HTR-8/SVneo (cell line): ENCODE measurements at places on chromosomes 7 and 10.

- peak; percentile 90 for DNase-seq
These were observed 14.4 kb downstream of the DENND2A start for GRCh38 chr7:140625908-140626868.

- DNase-seq, result no peak
These were observed 30.2 kb upstream of the AQP1 start for GRCh38 chr7:30881448-30881847.

GRCh38 chr10:3805201-3805790 lies 20.3 kb upstream of the KLF6 start:
- no peak for DNase-seq

DNA sequence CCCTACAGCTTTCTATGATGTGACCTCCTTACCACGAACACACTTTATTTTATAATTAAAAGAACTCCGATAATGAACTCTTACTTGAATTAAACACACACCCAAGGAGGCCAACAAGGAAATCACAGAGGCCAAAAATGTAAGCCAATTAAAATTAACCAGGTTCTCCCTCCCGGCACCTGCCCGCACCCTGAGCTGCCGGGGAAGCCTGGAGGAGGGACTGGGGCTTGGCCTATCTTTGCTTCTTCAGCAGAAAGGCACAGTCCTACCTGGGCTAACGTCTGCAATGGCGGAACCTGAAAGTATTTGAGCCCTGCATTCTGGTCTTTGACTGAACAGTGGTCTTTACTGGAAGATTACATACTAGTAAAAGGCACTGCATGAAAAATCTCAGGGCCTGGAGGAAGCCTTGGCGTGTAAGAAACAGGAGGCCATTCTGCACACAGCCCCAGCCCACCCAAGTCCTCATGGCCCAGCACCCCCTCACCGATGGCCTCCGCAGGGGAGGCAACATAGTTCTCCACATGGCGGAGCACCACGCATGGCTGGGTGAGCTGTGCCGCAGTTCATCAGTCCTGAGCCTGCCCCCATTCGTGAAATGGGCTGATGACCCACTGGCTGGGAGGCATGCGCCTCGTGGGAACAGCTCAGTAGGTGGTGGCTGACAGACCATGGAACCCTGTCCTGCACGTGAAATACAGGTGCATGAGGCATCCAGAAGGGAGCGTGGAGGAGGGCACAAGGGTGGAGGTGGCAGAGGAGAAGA lies 173.8 kb downstream of the PARD3 start:
- DNase-seq, result no peak

DNA sequence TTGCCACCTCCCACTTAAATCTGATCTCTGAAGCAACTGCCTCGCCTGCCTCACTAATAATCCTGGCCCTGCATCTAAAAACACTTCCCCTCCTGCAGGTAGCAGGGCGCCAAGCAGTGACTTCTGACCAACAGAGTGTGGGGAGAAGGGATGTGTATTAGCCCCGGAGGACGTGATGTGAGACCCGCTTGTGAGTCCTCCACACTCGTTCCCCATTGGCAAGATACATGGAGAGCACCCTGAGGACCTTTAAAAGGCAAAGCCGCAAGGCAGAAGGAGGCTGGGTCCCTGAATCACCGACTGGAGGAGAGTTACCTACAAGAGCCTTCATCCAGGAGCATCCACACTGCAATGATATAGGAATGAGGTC lies 6.1 kb upstream of the PILRA start:
- no peak for DNase-seq

DNA sequence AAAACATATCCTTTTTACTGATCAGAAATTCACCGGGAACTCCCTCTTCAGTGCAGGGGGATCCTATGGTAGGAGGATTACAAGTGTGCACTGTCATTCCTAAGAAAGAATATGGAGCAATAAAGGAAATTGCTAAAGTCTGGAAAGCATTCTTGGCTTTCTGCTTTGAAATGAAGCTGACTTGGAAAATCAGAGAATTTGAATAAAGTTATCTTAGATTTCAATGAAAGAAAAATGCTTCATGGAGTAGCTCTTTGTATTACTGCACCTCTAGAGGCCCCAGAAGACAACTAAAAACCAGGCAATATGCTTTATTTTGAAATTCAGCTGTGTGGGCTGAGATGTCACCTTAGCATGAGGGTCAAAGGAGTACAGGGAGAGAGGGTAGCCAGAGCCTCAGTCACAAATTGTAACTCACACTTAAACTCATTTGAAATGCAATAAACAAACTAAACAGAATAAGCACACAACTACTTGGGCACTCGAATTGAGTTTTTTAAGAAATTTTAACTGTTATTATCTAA lies 102.5 kb downstream of the IMMP2L start:
- no peak for DNase-seq

- DNase-seq, result no peak
These were observed 16.4 kb downstream of the PDAP1 start for GRCh38 chr7:99392046-99392445.

DNA sequence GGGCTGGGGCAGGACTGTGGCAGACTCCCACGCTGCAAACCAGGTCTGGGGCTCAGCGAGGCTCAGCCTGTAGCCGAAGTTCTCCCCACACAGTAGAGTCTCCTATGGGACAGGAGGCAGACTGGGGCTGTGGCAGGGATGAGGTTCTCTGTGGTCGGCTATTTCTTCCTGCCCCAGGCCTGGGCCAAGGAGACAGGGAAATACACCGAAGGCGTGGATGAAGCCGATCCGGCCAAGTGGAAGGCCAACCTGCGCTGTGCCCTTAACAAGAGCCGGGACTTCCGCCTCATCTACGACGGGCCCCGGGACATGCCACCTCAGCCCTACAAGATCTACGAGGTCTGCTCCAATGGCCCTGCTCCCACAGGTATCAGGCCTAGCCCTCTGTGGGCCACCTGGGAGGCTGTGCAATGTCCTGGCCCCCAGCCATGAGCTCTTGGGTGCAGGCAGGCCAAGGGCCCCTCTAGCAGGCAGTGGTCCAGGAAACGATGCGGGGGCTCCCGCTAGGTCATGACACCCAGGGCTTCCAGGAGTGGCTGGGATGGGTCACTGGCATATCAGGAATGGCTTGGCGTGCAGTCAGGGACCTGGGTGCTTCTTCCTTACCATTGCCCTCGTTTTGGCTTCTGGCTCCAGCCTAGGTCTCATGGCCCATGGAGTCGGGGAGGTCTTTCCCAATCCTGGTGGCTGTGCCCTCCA lies 8.1 kb downstream of the IRF5 start:
- no peak for DNase-seq

DNA sequence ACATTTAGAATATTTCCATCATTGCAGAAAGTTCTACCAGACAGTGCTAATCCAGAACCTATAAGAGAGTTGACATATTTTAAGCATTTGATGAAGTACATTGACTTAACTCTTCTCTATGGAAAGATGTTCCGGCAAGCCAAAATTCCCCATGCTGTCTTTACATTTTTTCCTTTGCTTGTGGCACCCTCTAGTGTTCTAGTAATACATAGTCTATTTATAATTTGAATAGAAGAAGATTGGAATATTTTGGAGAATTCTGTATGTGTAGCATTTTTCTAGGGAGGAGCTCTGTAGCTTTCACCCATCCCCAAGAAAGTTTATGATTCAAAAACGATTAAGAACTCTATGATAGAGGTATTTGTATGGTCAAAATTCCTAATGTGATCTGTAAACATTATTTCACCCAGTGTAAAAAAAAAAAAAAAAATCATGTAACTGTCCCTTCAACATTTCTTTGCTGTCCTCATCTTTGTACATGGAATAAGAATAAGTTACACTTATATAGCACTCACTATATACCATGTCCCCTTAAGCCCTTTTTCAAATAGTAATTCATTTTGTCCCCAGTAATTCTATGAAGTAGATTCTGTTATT lies 33.2 kb downstream of the NRF1 start:
- DNase-seq, result peak; percentile 11

DNA sequence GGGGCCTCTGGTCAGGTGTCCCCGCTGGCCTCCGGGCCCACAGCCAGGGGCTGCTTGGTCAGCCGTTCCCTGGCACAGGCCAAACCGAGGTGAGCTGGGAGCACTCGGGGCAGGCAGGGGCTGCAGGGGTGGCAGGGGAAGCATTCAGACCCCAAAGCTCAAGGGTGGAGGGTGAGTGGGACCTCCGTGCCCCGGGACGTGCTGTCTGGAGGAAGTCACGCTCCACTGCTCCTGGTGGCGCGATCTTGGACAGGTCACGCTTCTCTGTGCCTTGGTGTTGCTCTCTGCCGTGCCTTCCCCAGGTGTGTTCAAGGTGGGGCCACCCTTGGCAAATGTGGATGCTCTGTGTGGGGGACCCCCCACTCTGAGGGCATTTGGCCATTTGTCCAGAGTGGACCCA lies 24.6 kb upstream of the ELFN1 start:
- DNase-seq, result no peak

DNA sequence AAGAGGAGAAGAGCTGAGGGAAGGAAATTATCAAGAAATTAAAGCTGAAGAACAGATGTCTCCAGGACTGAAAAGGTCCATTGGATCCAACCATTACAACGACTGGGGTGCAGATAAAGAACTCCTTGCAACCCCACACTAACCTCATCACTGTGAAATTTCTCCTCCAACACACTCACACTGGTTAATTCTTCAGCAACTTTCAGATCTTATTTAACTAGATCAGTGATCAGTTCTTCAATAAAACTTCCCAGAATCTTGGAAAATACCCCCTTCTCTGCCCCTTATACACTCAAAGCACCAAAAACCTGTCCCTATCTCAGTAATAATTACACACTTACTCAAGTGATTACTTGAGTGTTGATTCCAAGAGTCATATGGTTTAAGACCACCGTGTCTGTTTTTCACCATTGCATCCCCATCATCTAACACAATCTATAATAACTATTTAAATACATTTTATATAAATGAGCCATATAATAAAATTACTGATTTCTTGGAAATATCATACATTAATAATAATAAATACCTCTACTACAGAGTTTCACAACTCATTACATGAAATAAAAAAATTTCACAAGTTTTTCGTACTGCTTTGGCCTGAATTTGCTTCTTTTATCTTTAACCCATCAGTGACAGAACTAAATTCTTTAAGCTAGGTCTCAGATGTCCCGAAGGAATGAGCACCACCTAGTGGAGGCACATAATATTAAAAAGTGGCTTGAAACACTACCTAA lies 123.7 kb downstream of the MPP7 start:
- peak; percentile 48 for DNase-seq

- DNase-seq, result no peak
These were observed 148.8 kb downstream of the SNX10 start for GRCh38 chr7:26440233-26441001.

DNA sequence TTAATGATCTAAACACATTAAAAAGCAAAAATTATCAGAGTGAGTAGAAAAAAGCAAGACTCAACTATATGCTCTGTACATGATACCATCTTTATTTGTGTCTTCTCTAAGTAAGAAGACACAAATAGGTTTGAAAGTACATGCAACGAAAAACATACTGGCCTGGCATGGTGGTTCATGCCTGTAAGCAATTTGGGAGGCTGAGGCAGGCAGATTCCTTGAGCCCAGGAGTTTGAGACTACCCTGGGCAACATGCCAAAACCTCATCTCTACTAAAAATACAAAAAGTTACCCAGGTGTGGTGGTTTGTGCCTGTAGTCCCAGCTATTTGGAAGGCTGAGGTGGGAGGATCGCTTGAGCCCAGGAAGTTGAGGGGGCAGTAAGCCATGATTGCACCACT lies 78.1 kb upstream of the TOMM7 start:
- DNase-seq, result no peak

GRCh38 chr7:151249034-151249731 lies 689 bp upstream of the SMARCD3 start:
- DNase-seq, result no peak

- DNase-seq, result no peak
These were observed 1.4 kb upstream of the HOXA6 start for GRCh38 chr7:27148756-27149641.

- no peak for DNase-seq
These were observed 55.3 kb upstream of the INPP5A start for GRCh38 chr10:132482090-132482800.

- no peak for DNase-seq
These were observed 46.3 kb downstream of the MYOF start for GRCh38 chr10:93435621-93436397.

- DNase-seq, result peak; percentile 19
These were observed 71.5 kb upstream of the ADO start for GRCh38 chr10:62732841-62733653.

- no peak for DNase-seq
These were observed 34.4 kb upstream of the ECHDC3 start for GRCh38 chr10:11707624-11708350.

DNA sequence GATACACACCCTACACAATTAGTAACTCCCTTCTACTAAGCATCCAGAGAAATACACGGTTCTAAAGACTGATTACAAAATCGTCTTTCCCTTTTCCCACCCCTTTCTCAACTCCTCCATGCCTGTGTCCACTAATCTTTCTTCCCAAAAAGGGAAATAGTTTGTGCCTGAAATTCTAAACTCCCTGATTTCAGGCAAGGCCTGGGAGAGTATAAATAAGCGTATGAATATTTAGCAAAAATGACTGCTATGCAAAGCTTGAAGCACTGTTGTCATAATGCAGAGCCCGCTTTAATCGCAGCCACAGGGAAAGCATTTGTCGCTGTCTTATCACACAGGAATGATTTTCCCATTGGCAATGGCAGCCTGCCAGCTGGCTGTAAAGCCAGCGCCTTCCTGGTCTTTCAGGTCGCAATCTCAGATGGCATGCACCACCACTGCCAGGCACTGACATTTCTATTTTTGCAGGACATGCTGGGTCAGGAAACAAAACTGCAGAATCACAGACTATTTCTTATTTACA lies 142.9 kb upstream of the PCGF5 start:
- DNase-seq, result no peak

DNA sequence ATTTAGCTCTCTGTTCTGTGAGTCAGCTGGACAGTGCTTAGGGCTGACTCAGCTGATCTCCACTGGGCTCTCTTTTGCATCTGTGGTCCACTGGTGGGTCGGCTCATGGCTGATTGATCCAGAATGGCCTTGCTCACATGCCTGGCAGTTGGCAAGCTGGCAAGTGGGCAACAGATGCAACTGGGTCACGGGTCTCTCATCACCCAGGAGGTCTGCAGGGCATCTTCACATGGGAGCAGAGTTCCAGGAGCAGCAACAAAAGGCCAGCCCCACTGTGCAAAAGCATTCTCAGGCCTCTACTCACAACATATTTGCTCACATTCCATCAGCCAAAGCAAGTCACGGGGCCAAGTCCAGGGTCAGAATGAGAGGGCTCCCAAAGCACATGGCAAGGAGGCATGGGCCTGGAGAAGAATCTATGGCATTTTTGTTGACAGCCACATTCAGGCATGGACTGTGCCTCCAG lies 98.8 kb downstream of the OAT start:
- DNase-seq, result no peak

DNA sequence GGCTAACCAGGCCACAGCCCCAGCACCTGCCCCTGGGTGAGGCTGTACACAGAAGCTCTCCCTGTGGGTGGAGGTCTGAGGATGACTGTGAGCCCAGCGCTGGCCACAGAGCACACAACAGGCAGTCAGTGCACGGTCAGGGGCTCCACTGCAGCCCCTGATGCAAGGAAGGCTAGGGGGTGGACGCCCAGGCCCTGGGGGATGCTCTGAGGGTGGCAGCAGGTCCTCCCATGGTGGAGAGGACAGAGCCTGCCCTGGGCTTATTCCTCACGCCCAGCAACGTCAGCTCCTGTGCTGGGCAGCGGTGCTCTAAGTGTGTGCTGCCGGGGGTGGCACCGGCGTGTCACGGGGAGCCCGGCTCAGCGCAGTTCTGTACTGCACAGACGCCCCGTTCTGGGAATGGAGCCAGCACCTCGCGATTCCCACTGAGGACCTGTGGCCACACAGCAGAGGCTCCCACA lies 223.2 kb downstream of the MAD1L1 start:
- no peak for DNase-seq

- no peak for DNase-seq
These were observed 37.4 kb downstream of the DNAJC9 start for GRCh38 chr10:73209705-73210104.
